ENCODE measurements at places on chromosomes 7 and 10.

GRCh38 chr7:90511776-90512175 is 42.3 kb downstream of the PTTG1IP2 start:
- DNase-seq = no peak

DNA sequence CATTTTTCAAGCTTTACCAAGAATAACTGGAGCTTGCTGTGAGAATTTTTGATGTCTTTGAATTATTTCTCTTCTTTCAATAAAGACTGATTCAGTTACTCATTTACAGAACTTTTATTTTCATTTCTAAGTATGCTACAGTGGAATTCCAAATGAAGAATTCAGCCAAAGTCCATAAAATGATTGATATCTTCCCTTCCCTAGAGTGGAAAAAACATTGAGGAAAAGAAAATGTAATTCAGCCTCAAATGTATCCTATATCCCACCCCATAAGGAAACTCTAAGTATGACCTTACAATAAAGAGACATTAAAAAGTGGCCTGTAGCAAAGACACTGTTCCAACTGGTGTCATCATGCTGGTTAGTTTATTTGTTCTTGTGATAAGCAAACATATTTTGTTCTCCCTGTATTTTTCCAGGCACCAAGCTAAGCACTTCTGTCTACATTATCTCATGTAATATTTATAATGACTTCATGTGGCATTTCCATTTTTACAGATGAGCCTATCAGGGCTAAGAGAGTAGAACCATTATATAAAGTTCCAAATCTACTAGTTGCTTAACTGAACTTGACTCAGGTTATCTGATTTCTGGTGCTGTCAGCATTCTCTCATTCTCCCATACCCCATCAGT is 450.4 kb downstream of the NEBL start:
- no peak for DNase-seq

GRCh38 chr10:119466655-119467054 is 75.9 kb downstream of the RGS10 start:
- no peak for DNase-seq

DNA sequence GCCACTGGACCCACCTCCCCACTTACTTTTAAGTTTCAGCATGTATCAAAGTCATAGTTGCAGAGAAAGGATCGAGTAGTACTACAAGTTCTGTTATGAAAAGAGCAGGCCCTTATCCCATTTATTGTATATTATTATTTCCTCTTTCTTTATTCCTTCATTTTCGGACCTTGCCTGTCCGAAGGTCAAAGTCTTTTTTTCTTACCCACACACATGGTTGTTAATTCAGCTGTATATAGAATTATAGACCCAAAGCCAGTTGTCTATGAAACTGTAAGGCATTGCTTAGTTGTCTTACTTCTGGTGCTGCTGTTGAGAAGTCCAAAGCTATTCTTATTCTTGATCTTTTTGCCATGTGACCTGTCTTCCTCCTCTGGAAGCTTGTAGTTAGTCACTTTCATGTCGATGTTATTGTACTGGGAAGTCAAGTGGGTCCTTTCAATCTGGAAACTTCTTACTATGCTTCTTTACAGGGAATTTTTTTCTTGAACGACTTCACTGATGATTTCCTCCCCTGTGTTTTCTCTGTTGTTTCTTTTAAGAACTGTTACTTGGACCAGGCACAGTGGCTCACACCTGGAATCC is 8.3 kb downstream of the NUDT5 start:
- DNase-seq = no peak

- DNase-seq = no peak
These were observed 88.5 kb downstream of the MDFIC start for GRCh38 chr7:115010441-115010820.

GRCh38 chr10:55358539-55358938 is 557.5 kb upstream of the PCDH15 start:
- no peak for DNase-seq

DNA sequence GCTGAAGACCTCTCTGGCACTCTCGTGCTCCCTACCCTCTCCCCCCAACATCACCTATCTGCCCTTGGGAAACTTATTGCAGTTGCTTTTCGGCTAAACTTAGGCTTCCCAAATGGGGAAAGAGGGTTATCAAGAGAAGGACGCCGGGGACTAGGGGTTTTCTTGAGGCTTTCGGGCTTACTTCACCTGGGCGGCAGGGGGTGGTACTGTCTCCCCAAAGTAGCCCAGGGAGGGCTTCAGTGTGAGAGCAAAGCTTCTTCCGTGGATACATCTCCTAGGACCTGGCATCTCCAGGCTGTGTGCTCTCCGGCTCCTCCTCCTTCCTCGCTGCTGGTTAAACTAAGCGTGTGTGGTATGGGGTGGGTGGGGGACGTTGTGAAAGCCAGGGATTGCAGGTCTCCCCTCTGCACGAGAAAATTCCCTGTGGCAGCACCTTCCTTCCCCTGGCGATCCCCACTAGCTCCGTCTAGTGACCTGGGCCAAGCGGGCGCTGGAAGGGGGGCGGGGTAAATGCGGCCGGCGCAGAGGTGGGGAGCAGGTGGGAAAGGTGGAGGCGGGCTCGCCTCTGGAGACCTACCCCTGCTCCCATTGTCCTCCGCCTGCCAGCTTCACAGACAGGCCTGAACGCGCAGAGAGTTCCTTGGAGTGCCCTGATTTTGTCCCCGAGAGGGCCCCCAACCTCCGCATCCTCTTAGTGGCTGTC is 1.1 kb downstream of the PLXDC2 start:
- DNase-seq = peak; percentile 40

GRCh38 chr10:30606313-30606712 is 23.2 kb downstream of the LYZL2 start:
- DNase-seq = no peak

GRCh38 chr10:33055625-33056024 is 97.6 kb upstream of the ITGB1 start:
- DNase-seq = no peak

GRCh38 chr7:2148814-2149213 is 83.9 kb downstream of the MAD1L1 start:
- DNase-seq = no peak

GRCh38 chr7:22551768-22552513 is 52.0 kb upstream of the STEAP1B start:
- DNase-seq = no peak

DNA sequence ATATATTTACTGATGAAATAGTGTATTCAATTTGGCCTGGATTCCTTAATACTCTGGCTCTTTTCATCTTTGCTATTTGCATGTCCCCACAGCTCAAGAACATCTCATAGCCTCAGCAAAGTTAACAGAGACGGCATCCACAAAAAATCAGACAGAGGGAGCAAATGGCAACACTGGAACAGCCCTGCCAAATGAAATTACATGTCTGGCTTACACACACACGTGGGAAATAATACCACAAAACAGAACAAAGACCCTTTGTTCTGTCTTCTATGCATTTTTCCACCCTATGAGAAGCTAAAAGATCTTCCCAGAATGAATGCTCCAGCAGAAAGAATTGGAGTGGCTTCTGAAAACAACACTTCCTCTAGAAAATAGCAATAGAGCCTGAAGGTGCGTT is 139.5 kb downstream of the ALOX5 start:
- DNase-seq = no peak

DNA sequence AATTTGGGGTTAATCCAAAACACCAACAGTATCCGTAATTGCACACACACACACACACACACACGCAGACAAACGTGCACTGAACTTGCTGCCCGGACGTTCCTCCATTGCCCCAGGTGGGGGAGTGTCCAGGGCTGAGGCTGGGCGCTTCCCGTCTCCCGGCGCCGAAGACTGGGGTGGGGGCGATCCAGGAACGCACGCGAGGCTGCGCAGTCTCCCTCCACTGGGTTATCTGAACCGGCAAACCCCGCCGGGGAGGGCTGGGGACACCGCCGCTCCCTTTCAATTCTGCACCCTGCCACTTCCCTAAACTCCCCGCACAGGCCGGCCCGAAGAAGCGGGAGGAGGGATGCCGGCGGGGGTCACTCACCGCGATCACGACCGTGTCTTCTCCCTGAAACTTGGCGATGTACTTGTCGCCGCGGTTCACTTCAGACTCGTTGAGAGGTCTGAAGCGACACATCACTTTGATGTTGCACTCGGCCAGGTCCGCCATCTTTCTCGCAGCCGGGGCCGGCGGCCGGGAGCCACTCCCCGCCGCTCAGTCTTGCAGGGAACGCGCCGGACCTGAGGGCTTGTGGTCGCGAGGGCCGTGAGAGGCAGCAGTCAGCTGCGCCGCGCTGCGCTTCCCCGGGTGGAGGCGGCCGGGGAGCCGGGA is 618 bp downstream of the KIF5B start:
- peak; percentile 79 for DNase-seq

- DNase-seq = no peak
These were observed 19.1 kb upstream of the PRRT4 start for GRCh38 chr7:128380483-128381106.

GRCh38 chr10:58184120-58184670 is 83.5 kb downstream of the IPMK start:
- DNase-seq = no peak

GRCh38 chr7:40599836-40600235 is 465.0 kb downstream of the SUGCT start:
- DNase-seq = no peak

GRCh38 chr10:117399341-117400196 is 24.3 kb upstream of the PDZD8 start:
- DNase-seq = no peak

GRCh38 chr7:71665716-71666115 is 533.8 kb downstream of the GALNT17 start:
- DNase-seq = no peak

- no peak for DNase-seq
These were observed 263.4 kb downstream of the KCNMA1 start for GRCh38 chr10:77374189-77374656.

DNA sequence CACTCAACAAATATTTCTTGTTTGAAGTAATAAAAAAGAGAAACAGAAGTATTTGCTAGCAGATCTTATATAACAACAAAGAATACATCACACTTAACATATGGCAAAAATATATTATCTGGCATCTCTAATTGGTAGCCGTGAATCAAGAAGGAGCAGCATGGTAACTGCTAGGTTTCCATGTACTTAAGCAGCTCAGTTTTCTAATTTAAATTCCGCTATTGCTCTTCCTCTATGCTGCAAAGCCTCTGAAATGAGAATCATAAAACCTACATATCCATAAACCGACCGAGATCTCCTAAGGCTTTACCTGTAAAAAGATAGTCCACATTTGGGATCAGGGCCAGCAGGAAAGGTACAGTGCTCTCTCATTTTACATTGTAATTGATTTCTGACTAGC is 76.6 kb upstream of the PTPRZ1 start:
- peak; percentile 43 for DNase-seq

GRCh38 chr7:6403907-6404306 is 43.8 kb downstream of the DAGLB start:
- no peak for DNase-seq

- no peak for DNase-seq
These were observed 55.5 kb upstream of the FIGNL1 start for GRCh38 chr7:50505553-50506210.

GRCh38 chr7:80410081-80410480 is 101.8 kb downstream of the GNAT3 start:
- peak; percentile 13 for DNase-seq

GRCh38 chr7:40680657-40681056 is 545.9 kb downstream of the SUGCT start:
- DNase-seq = peak; percentile 15

DNA sequence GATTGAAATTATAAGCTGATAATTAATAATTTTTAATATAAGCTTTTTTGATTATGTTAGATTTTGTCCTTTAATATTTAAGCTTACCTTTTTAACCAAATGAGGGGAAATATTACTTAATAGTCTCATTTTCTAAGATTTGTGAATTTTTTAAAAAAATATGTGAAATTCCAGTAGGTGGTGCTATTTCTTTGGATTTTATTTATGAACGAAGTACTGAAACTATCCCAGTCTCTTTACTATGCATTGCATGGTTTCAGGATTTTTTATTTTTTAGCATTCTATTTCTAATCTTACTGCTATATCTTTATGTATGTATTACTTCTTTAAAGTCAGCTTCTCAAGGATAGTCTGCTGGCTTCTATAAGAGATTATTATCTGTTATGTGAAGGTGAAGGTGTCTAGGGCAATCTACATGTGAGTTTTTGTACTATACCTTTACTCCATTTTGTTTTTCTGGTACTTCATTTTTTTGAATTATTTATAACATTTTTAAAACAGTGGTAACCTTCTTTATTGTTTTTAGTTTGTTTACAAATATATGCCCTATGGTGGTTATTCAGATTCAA is 78.3 kb downstream of the ATRNL1 start:
- peak; percentile 9 for DNase-seq

GRCh38 chr10:43060291-43060690 is 16.6 kb upstream of the RET start:
- no peak for DNase-seq

DNA sequence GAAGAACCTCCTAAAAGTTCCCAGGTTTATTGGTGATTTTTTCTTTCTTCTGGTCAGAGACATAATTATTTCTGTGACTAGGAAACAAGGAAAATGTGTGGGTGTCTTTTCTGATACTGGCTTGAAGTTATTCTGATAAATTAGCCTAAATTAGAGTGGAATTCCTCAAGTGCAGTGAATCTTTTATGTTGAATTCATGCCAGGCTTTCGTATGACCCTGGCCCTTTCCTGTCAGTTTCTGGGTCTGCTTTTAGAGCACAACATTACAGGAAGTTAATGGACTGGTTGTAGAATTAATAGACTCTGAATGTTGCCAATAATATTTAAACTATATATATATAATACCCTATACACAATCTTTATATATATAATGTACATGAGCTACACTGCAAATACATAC is 230.6 kb upstream of the KIAA1217 start:
- no peak for DNase-seq

DNA sequence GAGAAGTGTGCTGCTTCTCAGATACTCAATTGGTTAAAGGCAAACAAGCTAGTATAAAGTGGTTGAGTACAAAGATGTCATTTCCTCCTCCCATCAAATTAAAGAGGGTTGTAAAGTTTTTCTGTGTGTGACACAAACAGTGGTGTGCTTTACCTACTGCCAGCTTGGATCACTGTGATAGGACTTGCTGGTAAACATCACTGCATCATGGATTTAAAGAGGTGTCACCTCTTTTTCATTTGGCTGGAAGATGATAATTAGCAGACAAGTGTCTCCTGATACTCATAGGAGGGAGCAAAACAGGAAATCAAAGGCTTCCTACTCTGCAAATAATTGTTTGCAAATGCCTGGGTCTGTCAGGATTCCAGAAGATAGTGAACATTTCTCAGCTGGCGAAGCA is 200.5 kb downstream of the MDFIC start:
- DNase-seq = peak; percentile 73

GRCh38 chr10:103111918-103112877 is 80.9 kb downstream of the NT5C2 start:
- no peak for DNase-seq

DNA sequence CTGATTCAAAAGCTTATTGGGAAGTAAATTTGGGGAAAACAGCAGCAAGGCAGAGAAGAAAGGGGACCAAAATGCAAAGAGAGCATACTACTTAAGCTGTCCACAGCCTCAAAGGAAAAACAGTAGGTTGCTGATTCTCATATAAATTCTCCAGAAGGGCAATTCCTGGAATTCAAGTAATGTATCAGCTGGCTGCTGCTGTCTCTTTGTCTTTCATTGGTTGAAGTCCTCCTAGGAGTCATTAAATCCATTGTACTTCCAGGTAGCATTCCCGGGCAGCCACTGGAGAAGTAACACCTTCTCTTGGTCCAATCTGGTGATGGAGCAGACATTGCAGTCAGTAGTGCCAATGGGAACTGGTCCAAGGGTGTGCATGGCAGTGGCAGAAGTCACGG is 22.7 kb downstream of the BET1 start:
- DNase-seq = peak; percentile 8

GRCh38 chr10:89853781-89854191 is 152.4 kb downstream of the KIF20B start:
- DNase-seq = no peak
